Stimulated activated CD4-positive, alpha-beta T cell treated with anti-CD3 and anti-CD28 coated beads, Interleukin-1b, Interleukin-23, amount 100 ng/mL, for 24 hours (primary cell): ENCODE measurements at places on chromosomes 11 and 22.

DNA sequence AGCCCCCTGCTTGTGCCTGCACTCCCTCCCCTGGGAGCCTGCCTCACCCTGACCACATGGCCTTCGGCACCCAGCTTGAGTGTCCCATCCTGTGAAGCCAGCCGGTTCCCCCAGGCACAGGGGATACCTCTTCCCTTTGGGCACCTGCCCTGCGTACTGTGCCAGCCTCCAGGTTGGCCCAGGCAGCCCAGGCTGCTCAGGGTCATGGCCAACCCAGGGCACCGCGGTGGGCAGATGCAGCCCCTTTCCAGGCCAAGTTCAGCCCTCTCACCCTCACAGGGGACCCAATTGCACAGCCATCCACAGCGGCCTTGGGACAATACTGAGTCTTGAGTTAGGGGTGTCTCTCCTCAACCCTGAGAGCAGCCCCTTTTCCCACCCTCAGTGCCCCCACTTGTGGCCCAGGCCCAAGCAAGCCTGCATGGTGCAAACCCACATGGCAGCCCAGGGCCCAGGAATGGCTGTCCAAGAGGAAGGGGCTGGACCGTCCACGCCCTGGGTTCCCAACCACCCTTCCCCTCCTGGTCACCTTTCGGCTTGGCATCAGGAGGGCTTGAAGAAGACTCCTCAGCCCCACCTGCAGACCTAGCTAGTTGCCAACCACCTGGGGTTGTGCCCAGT lies 87.7 kb downstream of the CDKN1C start:
- no peak for DNase-seq

GRCh38 chr11:82004537-82005213 lies 729.0 kb downstream of the FAM181B start:
- no peak for DNase-seq

DNA sequence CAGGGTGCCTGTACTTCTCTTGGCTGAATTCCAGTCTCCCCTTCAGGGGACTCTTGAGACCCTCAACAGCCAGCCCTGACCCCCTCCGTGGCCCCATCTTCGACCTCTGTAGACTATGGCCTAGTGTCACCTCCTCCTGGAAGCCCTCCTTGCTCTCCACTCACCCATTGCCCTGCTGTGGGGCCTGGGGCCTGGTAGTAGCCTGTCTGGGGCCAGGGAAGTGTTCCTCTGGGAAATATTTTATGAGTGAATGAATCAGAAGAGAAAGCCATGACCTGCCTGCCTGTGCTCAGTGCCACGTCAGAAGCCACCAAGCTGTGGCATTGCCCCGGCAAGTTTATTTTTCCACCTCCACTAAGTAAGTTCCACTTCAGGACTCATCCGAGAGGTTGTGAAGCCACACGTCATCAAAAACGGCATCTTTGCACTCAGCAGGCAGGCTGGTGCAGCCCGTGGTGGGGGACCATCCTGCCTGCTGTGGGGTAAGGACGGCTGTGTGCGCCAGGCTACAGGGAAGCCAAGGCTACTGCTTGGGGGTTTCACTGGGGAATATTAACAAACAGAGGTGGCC lies 59.6 kb upstream of the PPARA start:
- no peak for DNase-seq

GRCh38 chr22:47057916-47058585 lies 295.6 kb downstream of the TBC1D22A start:
- no peak for DNase-seq

GRCh38 chr11:24060125-24060524 lies 436.7 kb upstream of the LUZP2 start:
- DNase-seq: no peak

DNA sequence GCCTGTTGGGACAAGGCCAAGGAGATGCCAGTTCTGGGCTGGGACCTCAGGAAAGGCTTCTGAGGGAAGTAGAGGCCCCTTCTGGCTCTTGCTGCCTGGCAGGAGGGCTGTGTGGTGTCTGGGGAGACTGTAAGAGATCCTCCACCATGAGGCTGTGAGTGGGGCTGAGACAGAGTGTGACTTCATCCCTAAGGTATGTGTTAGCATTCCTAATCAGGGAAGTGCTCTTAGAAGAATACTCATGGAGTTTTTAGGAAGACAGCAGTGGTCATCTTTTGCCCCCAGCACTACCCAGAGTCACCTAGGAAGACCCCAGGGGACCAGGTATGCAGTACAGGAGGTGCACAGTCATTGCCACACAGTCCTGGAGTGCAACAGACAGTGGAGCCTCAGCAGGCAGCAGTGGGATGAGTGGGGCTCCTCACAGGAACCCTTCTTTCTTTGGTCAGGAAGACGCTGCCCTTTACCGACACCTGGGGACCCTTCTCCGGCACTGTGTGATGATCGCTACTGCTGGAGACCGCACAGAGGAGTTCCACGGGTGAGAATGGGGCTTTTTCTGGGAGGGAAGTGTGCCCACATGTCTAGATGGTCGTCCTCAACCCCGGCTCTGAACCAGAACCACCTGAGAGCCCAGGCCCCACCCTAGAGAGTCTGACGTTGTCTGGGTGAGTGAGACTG lies 2.8 kb downstream of the RIC8A start:
- DNase-seq: no peak

- peak; percentile 55 for DNase-seq
These were observed at the start of gene PICK1 for GRCh38 chr22:38056969-38057891. TSS of gene PICK1 (plus strand) at chr22:38057404. CDS start at chr22:38057810, 406 bp downstream.

GRCh38 chr11:10518123-10518522 lies 22.9 kb downstream of the RNF141 start:
- DNase-seq: no peak
